Fibroblast of skin of left biceps (primary cell): ENCODE measurements at places on chromosomes 7 and 10.

- no peak for DNase-seq
Observed at GRCh38 chr7:84538268-84538667, 343.7 kb upstream of the SEMA3A start.

GRCh38 chr7:2666155-2666554, 21.8 kb upstream of the AMZ1 start:
- DNase-seq = no peak

DNA sequence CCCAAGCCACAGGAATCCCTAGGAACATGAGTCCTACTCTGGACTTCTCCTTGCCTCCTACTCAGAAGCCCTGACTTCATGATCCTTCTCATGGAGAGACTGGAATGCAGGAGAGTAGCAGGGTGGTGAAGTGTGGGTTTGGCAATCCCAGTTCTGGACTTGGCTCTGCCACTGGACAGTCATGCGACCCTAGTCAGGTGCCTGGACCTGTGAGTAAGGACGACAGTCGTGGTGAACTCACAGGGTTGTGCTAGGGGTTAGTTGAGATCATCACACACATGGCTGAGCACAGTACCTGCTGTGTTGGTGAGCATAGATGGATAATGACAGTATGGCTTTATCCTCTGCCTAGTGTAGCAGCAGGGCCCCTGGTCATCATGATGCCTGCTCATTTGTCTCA, 117.9 kb downstream of the LRRC18 start:
- no peak for DNase-seq

DNA sequence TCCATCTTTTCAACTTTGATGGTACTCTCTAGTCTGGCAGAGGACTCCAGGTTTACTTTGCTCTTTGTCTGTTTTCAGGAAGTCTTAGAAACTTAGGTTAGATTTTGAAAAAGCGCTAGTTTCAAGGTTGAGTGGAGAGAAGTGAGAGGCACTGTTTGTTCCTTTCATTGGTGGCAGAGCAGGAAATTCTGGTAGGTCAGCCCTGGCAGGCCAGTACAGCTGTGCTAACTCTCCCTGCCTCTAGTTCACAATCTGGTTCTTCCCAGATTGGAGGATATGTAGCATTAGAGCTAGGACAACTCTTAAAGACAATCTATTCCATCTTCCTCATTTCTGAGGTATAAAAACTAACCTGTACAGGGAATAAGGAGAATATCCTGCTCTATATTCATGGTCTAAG, 160.9 kb upstream of the FZD1 start:
- DNase-seq = no peak

GRCh38 chr10:21053953-21054690, 157.0 kb upstream of the NEBL start:
- no peak for DNase-seq

- DNase-seq = no peak
Observed at GRCh38 chr7:155979994-155980393, 167.7 kb upstream of the SHH start.

DNA sequence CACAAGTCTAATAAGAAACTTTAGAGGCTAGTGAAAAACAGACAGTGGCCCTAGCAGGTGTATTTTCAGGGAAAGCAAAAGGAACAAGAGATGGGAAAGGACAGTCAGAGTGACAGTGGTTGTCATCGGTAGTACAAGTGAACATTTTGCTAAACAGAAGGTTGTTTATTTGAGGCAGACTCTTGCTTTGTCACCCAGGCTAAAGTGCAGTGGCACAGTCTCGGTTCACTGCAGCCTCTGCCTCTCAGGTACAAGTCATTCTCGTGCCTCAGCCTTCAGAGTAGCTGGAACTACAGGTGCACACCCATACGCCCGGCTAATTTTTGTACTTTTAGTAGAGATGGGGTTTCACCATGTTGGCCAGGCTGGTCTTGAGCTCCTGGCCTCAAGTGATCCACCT, 195.8 kb downstream of the RELN start:
- no peak for DNase-seq

DNA sequence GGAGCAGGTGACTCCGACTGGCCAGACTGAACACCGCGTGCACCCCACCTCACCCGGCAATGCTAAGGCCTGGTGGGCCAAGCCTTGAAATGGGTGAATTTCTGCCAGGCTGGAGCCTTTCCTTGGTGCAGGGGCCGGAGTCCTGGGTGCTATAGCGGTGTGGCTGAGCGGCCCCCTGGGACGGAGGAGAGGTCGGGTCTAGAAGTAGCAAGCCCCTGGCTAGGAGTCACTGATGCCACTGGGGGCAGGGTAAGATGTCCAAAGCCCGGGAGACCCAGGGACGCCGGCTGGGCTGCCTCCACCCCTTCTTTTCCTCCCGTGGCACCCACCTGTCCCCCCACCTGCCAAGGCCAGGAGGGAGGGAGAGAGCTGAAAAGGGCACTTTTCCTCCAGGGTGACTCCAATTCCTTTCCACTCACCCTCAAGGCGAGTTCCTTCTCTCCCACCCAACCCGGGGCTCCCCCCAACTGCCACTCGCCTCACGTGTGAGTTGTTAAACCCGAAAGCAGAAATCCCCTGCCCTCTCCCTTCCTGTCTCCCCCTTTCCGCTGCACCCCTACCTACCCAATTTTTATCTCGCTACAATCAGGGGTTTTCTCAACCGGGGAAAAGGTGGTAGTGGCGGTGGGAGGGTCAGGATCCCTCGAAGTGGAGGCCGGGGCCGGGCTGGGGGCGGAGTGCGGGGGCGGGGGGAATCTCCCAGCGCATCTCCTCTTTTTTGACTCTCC, 6.0 kb upstream of the GATA3 start:
- DNase-seq = no peak

GRCh38 chr10:22685926-22686325, 28.5 kb downstream of the PIP4K2A start:
- DNase-seq = no peak

GRCh38 chr7:7151285-7151684, 31.1 kb upstream of the C1GALT1 start:
- no peak for DNase-seq

DNA sequence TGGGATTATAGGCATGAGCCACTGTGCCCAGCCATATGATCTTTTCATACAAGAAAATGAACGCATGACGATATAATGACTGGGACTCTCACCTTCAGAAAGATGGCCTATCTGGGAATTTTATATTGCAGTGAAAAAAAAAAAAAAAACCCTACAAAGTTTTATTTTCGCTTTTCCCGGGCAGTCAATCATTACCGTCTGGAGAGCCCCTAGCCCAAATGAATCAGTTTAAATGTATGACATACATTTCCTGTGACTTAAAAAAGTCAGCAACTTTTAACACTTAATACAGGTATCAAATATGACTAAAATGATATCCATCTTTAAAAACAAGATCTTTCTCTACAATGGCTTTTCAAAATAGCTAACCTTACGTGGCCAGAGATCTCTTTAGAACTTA, 48.2 kb upstream of the NMT2 start:
- no peak for DNase-seq

DNA sequence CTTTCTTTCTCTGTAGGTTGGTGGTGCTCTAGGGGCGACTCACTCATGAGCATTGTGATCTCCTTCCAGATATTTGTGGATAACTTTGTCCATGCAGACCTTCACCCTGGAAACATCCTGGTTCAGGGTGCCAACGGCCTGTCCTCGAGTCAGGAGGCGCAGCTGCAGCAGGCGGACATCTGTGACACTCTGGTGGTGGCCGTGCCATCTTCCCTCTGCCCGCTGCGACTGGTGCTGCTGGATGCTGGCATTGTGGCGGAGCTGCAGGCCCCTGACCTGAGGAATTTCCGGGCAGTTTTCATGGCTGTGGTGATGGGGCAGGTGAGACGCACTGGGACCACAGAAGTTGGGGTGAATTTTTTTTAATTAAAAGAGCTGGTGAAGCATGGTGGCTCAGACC, 9.6 kb upstream of the NDUFB2 start:
- DNase-seq = no peak

DNA sequence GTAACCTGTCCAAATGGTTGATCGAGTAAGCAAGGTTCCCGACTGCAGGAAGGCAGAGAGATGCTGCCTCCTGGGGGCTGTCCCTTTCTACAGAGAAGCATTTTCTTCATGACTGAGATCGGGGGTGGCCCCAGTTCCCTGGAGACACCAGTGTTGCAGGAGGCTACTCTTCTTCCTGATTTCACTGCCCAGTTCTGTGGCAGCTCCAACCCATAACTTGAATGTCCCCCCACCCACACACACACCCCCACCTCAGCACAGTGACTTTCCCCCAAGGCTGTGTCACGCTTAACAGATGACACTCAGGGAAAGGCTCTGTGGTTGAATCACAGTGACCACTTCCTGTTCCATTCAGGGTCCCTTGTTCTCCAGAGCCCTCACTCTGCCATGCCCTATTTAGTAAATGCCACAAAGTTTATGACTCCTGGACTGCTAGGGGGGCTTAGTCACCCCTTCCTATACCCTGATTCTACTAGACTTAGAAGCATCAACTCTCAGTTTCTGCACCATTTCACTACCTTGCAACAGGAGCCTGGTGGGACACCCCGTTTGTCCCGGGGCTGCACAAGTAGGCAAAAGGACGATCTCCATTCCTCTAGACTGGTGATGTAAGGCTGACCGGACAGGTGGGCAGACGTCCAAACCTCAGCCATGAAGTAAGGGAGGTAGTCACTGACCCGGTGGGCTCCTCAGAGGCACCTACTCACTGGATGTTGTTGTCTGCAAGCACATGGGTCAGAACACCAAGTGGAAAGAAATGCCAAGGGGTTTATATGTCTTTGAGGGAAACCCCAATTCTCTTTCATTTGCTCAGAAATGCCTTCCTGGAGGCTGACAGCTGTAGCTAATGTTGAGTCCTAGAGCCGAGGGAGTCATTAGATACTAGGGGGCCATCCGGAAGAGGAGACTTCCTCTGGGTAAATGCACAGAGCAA, 31.3 kb upstream of the SMC3 start:
- DNase-seq = no peak

GRCh38 chr7:129356176-129356575, 78.1 kb upstream of the STRIP2 start:
- no peak for DNase-seq

DNA sequence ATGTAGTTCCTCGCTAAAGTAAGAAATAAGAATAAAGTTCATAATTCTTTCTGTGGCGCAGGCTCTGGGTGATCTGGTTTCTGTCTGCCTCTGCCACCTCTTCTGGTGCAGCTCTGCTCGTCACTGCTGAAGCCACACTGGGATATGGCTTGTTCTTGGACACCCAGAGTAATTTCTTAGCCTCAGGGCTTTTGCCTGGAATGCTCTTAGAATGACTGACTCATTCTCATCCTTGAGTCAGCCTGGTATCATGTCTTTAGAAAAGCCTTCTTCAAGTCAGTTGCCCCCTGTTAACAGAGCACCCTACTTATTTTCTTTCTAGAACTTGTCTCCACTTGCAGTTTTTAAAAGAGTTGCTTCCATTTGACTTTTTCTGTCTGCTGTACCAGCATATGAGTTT, 2.0 kb downstream of the ZSCAN25 start:
- DNase-seq = no peak

GRCh38 chr7:115356139-115356746, 434.3 kb downstream of the MDFIC start:
- DNase-seq = no peak

DNA sequence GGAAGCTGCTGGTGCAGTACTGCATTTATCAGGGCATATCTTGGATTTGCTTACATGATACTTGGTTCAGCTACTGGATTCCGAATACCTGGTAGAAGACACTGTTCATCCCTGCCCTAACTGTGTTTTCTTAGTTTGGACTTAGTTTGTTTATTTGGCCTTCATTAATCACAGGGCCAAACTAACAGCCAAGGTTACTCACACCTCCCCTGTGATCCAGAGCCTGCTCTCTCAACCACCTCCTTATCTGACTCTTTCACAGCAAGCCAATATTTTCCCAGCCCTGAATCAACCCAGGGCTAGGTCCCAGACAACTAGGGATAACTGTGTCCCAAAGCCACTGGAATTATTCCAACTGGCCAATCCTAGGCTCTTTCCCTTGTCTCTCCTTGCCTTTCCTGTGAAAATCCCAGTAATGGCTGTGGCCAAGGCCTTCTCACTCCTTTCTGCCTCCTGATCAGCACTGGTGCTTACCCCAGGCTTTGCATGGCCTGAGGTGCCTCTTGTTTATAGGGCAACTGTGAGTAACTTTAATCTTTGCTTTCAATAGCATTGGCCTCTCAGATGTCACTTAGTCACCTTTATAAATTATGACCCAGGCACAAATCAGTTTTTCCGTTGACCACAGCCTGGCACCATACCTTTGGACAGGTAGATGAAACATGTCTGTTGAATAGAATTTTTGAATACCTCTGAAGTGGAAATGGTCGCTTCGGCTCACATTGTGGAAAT, 9.3 kb upstream of the JCAD start:
- no peak for DNase-seq

GRCh38 chr7:111312966-111313365, 222.0 kb downstream of the LRRN3 start:
- no peak for DNase-seq

DNA sequence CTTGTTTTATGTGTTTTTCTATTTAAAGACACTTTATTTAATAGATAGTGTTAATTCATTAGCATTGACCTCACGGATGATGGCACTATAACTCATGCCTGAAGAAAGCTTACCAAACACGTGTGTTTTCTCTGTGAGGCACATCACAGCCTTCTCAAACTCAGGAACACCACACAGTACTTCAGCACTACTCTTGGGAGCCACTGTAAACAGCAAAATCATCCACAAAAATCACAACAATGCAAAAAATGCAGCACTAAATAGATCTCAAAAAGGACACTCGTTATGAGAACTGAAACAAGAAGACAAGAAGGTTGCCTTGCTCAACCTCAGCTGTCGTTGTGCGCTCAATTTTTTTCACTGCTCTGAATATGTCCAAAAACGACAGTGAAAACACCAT, 12.0 kb upstream of the PARP12 start:
- DNase-seq = no peak

DNA sequence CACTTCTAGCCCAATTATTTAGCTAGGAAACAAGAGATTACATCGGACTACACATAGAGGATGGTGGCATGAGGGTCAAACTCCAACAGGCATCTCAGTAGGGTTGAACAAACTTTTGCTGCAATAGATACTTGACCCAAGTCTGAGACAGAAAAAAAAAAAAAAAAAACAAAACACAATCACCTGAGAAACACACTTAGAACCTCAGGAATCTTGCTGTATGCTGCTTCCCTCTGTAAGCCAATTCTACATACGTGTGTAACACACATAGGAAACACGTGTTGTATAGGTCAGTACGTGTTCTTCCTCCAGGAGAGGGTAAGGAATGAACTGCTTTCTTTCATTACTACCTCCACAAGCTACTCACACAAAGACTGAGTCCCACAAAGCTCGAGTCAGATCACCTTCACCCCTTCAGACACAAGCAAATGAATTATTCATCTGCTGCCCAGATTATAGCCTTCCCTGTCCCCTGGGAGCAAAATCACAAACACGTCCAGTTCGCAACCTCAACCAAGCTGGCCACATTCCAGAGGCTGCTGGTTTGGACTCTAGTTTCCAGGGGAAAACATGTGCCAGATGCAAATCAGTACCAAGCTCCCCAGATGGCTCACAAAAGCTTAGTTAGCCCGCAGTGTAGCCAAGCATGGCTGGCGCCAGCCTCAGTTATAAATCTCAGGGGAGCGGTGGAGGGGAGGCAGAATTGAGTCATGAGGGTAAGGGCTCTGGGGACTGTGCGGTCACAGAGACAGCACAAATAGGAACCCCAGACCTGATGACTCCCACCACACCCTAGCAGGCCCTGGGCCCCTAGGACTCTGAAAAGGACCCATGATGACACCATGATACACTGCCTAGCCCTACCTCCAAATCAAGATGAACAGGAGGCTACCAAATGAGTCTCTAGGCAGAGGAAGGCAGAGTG, 15.1 kb downstream of the PSAP start:
- peak; percentile 61 for DNase-seq
